T-helper 9 cell (primary cell): ENCODE measurements at places on chromosomes 5 and 9.
A peak's percentile ranks its signal among the peaks of the same experiment; 100 is the strongest.

DNA sequence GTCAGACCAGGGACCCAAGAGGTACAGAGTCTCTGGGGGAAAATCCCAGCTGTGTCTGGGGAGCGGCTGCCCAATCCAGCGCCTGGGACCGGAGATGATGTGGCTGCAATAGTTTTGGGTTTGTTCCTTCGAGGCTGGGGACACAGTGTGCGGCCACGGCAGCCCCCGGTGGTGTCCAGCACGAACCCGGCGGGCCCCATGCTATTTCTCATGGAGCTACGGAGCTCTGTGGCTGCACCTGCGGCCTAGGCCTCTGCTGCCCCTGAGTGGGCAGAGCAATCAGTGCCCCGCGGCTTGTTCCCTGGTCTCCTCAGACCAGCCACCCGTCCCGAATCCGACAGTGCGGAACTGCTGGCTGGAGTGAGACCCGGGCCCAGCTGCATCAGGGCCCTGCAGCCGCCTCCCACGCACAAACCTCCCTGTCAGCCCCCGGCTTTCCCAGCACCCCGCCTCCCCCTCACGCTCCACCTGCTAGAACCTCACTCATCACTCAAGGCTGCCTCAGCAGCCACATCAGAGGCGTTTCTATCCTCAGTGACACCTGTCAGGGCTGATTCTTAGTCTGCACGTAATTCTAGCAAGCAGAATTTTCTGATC lies 29.0 kb downstream of the SARDH start:
- DNase-seq, result peak; percentile 44

GRCh38 chr5:172029876-172030275 lies 23.4 kb upstream of the FBXW11 start:
- no peak for DNase-seq

- DNase-seq, result no peak
These were observed 158.6 kb upstream of the CD180 start for GRCh38 chr5:67355120-67355713.

DNA sequence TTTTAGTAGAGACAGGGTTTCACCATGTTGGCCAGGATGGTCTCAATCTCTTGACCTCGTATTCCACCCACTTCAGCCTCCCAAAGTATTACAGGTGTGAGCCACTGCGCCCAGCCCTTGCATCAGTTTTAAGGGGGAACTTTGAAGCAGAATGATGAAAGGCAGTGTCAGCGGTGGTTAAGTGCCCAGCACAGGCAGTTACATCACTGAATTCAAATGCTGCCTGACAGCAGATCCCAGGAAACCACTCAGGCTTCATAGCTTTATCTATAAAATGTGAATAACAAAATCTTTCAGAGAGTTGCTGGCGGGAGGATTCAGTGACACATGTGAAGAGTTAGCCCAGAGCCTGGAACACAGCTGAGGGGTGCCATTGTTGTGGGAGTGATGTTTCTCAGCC lies 26.5 kb downstream of the FGF1 start:
- no peak for DNase-seq

DNA sequence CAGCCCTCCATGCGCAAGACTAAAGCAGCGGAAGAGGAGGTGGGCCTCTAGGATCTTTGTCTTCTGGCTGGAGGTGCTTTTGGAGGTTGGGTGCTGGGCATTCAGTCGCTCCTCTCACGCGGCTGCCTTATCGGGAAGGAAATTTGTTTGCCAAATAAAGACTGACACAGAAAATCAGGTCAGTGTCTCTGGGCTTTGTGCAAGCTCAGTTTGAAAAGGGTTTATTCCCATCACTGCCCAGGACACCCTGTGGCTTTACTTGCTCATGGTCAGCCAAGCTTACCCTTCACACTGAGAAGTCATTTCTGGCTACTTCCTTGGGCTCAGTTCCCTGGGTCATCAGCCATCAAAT lies 10.5 kb downstream of the SLC2A8 start:
- DNase-seq, result no peak

DNA sequence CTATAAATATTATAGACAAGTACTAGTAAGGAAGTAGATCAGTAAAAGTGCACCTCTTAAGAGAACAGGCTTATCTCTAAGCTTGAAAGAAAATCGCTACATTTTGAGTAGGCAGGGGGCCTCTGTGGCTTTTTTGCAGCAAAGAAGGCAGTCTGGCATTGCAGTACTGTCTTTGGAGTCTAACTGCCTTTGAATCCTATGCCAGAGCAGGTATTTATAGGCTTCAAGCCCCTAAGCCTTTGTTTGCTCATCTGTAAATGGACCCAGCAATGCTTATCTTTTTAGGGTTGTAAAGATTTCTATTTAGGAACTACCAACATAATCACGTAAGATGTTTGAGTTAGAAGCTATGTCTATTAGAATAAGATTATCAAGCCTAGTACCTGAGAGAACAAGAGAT lies 23.7 kb upstream of the HK3 start:
- no peak for DNase-seq

DNA sequence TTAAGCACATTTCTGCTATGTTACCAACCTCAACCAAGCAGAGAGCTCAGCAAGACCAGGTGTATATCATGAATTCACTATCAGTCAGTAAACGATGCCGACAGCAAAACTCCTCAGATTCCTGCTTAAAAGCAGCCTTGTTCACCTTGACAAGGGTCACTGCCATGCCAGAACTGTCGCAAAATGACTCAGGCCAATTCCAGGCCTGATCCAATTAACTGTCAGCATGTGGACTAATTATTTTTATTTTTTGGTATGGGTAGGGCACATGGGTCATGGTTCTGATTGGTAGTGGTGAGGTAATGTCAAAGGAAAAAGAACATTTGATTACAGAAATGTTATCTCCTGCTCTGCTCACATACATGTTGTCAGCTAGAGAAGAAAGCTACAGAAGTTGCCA lies 214.2 kb upstream of the OTULINL start:
- DNase-seq, result no peak

- DNase-seq, result no peak
These were observed 40.3 kb downstream of the DBH start for GRCh38 chr9:133676450-133676849.

DNA sequence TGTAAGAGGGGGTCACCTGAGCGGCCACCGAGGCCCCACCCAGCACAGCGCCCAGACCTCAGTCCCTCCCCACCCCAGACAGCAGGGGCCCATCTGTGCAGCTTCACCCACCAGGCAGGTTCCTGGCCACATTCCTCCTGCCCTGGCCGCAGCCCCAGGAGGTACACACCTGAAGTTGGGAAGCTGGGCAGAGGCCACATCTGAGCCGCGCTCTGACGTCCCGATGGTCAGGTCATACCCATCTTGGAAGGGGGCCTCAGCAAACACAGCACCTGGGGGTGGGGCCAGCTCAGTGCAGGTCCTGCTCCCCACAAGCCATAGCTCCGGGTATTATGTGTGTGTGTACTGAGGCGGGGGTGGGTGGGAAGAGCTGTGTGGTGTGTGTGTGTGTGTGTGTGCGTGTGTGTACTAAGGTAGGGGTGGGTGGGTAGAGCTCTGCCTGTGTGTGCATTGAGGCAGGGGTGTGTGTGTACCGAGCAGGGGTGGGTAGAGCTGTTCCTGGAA lies 5.6 kb downstream of the SPOUT1 start:
- DNase-seq, result no peak

DNA sequence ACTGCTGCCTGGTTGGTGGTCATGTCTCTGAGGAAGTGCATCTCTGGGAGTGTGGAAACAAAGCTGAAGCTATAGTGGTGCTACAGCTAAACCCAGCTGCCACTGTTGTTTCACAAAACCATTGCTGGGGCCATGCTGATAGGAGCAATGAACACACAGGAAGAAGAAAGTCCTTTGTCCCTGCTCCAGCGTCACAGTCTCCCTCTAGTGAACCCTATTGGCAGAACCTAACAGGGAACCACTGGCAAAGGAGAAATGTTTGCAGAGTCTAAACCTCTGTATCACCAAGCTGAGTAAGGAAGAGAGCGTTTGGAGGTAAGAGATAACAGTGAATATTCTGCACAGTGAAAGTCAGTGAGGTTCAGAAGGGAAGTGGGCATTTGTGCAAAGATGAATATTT lies 244.0 kb downstream of the YTHDC2 start:
- no peak for DNase-seq

DNA sequence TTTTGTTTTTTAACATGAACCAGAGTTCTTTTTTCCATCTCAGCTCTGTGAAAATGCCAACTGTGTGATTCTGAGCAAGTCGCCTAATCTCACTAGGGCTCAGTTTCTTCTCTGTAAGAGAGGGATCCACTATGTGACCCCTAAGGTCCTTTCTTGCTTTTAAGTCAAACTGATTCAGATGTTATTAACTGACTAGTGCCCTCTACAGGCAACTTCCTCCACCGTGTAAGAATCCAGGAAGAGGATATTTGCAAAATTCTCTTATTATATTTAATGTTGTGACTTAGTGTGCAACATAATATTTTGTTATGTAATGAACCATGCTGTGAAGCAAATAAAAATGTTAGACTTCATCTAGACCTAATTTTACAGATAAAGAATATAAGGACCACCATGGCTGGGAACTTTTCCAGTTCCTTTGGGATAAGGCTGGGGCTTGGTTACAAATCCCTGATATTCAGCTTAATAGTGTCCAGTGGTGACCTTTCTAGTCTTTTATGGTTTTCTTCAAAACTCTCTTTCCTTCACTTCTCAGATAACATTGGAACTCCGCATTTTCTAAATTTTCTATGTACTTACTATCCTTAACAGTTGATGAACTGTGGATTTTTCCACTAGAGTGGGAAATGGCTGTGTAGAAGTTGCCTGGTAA lies 244.7 kb downstream of the PIK3R1 start:
- DNase-seq, result peak; percentile 18

GRCh38 chr9:38443597-38443996 lies 19.3 kb upstream of the IGFBPL1 start:
- no peak for DNase-seq

- DNase-seq, result no peak
These were observed 5.8 kb downstream of the SH3RF2 start for GRCh38 chr5:145942201-145942600.

GRCh38 chr5:26003966-26004365 lies 1034.4 kb downstream of the CDH9 start:
- DNase-seq, result no peak

DNA sequence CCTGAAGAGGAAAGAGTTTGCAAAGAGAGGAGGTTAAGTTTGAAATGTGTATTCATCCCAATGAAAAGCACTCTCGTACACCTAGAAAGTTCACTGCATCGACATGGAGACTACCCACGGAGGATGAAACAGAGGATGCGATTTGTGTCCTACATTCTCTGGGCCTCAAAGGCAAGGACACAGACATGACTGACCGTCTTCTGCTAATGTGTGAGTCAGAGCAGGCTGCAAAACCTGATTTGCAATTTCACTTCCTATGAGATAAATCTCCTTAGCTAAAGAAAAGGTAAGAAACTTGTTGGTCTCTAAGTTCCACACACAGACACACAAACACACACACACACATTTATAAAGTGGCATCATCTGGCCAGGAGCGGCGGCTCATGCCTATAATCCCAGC lies 98.6 kb downstream of the GNAQ start:
- no peak for DNase-seq

DNA sequence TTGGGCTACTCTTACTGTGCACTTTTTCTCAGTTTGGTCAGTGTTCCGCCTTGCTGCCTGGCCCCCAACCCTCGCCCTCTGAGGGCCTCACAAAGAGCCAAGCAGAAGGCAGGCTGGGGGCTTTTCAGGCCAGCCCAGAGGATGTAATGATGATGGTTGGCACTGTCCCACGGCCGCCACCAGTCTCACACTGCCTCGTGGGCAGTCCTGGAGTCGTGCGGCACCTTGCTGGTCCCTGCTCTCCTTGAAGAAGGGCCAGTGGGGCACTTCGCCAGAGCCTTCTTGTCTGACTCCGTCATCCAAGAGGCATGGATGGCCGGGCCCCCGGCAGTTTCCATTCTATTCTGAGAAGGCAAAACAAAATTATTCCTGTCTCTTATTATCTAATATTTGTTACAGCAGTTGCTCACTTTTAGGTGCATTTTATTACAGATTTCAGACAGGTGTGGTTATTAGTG lies 21.0 kb downstream of the TENT4A start:
- DNase-seq, result no peak

- no peak for DNase-seq
These were observed 98.1 kb upstream of the ERBIN start for GRCh38 chr5:65828022-65828896.

DNA sequence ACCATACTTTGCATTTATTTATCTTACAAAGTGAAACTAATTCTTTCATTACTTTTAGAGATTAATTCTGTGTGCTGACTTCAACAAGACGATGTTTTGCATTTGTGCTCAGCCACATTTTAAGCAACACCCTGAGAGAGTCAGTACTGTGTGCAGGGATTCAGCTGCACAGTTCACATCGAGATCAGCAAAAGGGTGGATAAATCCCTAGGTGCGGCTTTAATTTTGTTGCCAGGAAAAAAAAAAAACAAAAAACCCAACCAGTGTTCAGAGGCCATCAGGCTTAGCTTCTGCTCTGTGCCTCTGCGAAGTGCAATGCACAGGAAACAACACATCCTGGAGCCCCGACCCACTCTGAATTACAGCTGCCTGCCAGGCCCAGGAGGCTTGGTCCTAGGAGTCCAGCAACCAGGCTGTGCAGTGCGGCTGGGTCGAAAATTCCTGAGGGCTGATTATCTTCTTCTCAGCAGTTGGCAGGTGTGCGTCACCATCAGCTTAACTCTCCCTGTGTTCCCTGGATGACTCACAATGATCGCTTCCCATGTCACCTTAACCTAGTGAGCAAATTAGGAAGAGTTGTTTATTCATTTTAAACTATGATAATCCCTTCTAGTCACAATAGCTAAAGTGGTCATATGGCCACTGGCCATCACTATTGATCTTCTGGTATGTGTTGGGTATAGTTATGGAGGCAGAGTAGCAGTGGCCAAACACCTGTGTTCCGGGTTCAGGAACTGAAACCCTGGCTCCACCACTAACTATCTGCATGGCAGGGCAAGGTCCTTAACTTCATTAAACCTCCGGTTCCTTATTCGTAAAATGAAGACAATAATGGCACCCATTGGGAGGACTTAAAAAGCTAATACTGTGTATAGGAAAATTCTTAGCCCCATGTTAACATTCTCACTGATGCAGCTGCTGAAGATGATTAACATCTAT lies 31.2 kb upstream of the NDUFB6 start:
- no peak for DNase-seq

GRCh38 chr5:80077051-80077714 lies 42.0 kb downstream of the THBS4 start:
- DNase-seq, result no peak

DNA sequence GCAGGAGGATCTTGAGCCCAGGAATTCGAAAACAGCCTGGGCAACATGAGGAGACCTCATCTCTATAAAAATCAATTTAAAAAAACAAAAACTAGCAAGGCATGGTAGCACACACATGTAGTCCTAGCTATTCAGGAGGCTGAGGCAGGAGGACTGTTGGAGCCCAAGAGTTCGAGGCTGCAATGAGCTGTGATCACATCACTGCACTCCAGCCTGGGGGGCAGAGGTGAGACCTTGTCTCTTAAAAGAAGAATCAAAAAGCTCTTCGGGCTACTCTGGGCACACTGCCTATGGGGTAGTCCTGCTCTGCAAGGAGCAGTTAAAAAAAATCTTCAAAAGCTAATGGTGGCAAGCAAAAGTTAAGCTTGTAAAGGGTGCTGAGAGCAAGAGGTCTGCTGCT lies 23.5 kb downstream of the SKP1 start:
- DNase-seq, result no peak
